ENCODE measurements at places on chromosomes 3 and 15.

DNA sequence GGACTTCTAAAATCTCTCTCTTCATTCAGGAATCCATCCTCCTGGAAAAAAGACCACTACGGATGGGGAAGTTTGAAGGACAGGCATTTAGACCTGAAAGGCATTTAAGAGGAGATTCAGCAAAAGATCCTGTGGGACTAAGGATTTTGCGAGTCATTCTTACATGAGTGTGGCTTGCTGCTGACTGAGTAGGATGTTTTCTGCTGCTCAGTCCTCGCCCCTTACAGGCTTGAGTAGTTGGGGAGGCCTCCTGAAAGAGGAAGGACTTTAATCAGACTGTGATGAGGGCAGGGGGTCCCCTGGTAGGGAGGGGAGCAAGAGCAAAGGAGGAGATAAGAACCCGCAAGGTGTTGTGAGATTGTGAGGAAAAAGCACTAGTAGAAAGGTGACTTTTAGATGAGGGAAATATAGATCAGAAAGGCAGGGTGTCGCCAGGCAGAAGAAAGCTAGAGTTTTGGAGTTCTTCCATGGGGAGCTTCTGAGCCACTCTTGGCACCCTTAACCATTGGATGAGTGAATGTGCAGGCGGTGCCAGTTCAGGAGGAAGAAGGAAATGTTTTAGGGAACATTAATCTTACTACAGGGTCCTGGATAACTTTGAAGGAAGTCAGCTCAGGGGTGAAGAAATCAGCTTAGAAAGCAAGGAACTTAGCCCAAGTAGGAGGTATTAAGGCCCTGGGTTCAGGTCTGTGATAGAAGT, 171.1 kb downstream of the RORA start:
- DNase-seq: no peak

GRCh38 chr3:75325716-75326115, 338.4 kb upstream of the FRG2C start:
- DNase-seq: no peak

GRCh38 chr3:64616953-64617352, 70.8 kb downstream of the ADAMTS9 start:
- no peak for DNase-seq

DNA sequence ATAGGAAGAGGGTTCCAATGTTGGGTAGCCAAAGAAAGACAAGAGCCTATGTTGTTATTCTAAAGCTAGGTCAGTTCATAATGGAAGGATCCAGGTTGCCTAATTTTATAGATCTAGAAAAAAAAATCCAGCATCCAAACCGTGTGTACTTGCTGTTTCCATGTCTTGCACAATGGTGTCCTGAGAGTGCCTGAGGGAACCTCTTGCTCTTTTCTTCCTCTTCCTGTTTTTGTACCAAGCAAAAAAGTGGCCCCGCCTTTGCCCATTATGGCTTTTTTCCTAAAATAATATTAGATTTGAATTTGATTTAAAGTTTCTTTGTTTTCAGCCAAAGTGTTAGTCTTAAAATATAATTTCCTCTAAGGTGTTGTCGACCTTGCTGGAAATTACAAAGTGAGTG, 224.4 kb downstream of the RYR3 start:
- DNase-seq: no peak

DNA sequence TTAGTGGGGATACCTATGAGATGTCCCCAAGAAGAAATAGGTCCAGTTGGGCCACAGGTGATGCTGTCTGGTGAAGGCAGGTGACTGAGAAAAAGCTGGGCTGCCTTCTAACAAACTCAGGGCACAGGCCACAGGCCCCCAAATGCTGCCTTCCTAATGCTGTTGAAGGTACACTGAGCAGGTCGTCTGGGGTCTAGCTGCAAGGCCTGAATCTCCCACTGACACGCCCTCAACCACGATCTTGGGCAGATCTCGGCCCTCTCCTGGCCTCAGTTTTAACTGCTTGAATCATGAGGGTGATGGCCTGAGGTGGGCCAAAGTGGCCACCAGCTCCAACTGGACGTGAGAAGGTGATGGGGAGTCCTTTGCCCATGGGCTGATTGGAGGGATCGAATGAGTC, 2.1 kb upstream of the ACSBG1 start:
- no peak for DNase-seq

DNA sequence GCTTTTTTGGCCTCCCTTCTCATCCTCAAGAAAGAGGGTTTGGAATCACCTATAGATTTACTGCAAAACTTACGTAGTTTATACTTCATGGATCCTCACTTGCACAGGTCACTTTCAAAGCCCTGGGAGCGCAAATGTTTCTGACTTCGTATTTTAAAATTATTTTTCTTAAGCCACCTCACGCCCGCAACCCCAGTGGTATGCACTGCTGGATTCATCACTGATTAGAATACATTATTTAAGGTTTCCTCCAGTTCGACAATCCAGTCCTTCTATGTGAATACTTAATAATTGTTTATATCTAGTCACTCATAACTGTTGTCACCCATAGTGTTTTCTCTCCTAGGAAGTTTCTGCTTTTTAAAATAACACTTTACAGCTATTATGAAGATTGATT, 339.9 kb downstream of the CHL1 start:
- DNase-seq: no peak

DNA sequence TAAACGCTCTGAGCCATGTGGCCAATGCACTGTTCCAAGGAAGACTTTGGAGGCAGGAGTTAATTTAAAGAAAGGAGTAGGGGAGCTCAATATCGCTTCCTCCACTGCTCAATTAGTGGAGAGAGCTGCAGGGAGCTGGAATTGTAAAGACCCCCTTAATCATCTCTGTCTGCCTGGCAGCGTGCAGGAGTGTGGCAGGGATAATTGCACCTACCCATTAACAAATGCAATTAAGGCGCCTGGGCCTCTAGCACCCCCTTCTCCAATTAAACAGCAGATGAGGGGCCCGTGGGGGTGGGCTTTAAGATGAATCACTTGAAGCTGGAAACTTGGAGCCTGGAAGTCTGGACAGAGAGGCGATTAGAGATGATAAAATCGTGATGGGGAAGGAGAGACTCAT, 61.7 kb upstream of the GLCE start:
- DNase-seq: no peak

- no peak for DNase-seq
Observed at GRCh38 chr15:71760852-71761251, 49.5 kb upstream of the NR2E3 start.

- DNase-seq: no peak
Observed at GRCh38 chr3:170159933-170160332, 21.6 kb downstream of the PHC3 start.

GRCh38 chr3:149015393-149015792, 24.1 kb downstream of the GYG1 start:
- DNase-seq: no peak

DNA sequence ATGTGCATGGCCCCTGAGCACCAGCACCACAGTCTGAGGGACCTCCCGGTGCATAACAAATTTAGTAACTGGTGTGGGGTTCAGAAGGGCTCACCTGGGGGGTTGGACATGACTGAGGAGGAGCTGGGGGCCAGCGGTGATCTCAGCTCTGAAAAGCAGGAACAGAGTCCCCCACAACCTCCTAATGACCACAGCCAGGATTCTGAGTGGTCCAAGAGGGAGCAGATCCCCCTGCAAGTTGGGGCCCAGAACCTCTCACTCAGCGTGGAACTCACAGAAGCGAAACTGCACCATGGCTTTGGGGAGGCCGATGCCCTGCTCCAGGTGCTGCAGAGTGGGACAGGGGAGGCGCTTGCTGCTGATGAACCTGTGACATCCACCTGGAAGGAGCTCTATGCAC, 43.0 kb downstream of the CDAN1 start:
- DNase-seq: no peak

DNA sequence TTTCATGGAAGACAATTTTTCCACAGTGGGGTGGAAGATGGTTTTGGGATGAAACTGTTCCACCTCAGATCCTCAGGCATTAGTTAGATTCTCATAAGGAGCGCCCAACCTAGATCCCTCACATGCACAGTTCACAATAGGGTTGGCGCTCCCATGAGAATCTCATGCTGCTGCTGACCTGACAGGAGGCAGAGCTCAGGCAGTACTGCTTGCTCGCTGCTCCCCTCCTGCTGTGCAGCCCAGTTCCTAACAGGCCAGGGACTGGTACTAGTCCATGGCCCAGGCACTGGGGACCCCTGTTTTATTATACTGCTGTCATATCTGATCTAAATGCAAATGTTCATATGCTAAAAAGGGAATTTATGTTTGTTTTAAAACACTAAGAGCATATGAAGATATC, 9.8 kb upstream of the GRK7 start:
- no peak for DNase-seq

DNA sequence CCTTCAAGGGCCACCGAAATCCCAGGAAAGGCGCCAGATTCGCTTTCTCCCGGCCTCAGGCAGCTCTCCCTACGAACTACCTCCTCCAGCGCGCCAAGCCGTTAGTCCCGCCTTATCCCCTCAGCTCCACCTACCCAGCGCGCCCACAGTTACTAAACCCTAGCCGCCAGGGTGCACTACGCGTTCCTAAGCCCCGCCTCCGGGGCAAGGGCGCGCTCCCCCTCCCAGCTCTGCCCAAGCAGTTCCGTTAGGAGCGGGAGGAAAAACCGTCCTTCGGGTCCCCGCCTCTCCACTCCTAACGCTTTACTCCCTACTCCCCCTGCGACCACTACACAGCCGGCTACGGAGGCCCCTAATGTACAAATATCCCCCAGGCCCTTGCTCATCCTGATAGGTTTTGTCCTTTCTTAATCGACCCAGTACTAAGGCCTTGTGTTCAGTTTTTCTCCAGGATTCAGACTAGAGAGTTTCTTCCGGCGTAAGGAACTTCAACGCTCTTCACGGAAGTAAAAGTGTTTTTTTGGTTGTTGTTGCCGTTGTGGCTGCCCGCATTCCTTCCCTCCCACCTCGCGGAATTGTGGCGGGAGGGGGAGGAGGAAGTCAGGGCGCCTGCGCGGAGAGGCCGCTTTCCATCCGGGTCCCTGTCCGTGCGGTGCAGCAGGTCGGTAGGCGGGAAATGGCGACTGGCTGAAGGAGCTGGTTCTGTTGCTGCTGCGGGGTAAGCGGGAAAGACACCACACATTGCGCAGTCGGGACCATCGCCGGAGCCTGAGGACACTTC, at the start of gene CTDSPL2:
TSS of gene CTDSPL2 (plus strand) at position 655 of the 781 bp plus-strand sequence. CDS start 31,386 bp downstream, outside the sequence.
- DNase-seq: peak; percentile 91

DNA sequence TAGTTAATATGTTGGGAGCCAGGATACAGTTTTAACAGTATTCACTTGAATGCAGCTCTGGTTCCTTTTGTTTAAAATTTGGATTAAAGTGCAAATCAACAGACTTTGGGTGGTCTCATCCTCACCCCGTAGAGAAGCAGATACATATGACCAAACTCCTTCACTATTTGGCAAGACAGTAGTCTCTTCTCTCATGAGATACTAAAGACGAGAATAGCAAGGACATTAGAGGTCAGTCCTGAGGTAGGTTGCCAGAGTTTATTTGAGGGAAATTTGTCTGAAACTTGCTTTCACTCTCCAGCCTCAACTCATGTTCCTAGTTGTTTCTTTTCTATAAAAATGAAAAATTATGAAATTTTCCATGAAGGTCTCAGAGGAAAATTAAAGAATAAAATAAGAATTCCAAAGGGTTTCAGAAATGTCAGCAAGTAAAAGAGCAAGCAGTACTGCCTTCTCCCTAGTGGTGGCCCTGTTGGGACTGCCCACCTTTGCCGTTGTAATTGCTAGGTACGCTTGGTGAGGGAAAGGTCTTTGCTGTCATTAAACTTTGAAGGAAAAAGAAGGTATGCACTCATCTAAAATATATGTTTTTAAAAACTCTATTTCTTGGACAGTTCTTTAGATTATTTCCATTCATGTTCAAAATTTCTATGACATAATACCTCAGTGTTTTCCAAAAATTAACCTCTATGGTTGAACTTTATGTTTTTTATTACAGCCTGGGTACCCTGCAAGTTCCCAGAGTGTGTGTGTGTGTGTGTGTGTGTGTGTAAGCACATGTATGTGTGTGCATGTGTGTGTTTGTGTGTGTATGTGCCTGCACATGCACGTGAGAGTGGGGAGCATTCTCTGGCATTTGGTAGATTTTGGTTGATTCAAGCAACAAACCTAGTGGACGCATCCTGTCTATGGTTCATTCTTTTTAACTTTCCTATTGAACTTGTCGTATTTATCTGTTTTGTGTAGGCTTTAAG, 111.4 kb downstream of the CMSS1 start:
- DNase-seq: no peak

DNA sequence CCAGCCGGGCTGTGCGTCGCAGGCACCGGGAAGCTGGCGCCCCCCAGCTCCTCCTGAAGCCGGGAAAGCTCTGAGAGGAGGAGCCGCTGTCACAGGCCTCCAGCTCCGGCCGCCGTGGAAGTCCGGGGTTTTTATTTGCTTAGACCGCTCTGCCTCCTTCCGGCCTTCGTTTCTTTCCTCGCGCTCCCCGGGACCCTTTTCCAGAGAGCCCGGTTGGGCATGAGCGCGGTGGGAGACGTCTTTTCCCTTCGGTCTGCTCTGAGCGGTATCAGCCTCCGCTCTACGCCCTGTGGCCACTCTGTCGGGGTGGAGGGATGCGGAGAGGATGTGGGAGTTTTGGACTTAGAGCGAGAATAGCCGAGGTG, 559 bp downstream of the SENP5 start:
- no peak for DNase-seq

DNA sequence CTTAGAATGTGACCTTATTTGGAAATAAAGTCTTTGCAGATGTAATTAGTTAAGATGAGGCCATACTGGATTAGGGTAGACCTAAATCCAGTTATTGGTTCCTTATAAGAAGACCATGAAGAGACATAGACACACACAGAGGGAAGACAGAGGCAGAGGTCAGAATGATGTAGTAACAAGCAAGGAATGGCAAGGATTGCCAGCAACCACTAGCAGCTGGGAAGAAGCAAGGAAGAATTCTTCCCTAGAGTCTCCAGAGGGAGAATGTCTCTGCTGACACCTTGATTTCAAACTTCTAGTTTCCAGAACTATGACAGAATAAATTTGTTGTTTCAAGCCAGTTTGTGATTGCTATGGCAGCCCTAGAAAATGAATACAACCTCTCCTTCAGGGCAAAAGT, 116.7 kb downstream of the WDR76 start:
- DNase-seq: no peak

GRCh38 chr3:65552434-65552833, 486.3 kb downstream of the MAGI1 start:
- DNase-seq: no peak

DNA sequence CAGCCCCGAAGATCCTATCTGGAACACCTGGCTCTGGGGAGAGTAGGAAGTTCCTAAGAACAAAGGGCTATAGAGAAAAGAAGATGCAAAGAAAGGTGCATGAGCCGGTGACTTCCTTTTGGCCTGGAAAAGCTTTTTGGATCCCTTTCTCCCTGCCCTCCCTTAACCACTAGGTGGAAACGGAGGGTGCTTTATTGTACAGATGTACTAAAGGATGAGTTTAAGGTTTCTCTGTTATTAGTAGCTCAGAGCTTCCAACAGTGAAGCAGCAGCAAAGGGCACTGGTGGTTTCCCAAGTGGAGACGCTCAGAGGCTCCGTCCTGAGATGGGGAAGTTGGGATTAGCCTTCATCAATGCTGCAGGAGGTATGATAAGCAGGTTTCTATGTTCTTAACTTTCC, 5.9 kb upstream of the ADGRG7 start:
- DNase-seq: no peak

GRCh38 chr3:156610154-156610553, 55.2 kb upstream of the SSR3 start:
- DNase-seq: no peak

Data from activated CD4-positive, alpha-beta T cell treated with anti-CD3 and anti-CD28 coated beads, Interleukin-2, amount 50 U/mL, for 24 hours (primary cell).